Fibroblast of villous mesenchyme (primary cell): ENCODE measurements at places on chromosomes 2 and 18. TPM values are rescaled to one million over a fixed set of nuclear protein-coding genes. Genes with fewer than 3 reads are reported as not detected.

- DNase-seq = no peak
These were observed 30.7 kb downstream of the XRCC5 start for GRCh38 chr2:216139884-216140283.

OTOS gene
- total RNA-seq = not detected in 2 replicates

DNA sequence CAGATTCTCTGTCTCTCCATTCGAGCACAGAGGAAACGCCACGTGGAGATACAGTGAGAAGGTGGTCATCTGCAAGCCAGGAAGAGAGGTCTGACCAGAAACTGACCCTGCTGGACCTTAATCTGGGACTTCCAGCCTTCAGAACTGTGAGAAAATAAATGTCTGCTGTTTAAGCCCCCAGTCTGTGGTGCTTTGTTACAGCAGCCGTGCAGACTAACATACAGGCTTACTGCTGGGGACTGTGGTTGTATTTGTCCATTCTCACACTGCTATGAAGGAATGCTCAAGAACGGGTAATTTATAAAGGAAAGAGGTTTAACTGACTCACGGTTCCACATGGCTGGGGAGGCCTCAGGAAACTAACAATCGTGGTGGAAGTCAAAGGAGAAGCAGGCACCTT lies 432.7 kb downstream of the IRS1 start:
- no peak for DNase-seq

LRP1B gene
- 1.6 and 2.2 TPM in 2 replicates for total RNA-seq

ELOA2 gene
- total RNA-seq = not detected in 2 replicates

DNA sequence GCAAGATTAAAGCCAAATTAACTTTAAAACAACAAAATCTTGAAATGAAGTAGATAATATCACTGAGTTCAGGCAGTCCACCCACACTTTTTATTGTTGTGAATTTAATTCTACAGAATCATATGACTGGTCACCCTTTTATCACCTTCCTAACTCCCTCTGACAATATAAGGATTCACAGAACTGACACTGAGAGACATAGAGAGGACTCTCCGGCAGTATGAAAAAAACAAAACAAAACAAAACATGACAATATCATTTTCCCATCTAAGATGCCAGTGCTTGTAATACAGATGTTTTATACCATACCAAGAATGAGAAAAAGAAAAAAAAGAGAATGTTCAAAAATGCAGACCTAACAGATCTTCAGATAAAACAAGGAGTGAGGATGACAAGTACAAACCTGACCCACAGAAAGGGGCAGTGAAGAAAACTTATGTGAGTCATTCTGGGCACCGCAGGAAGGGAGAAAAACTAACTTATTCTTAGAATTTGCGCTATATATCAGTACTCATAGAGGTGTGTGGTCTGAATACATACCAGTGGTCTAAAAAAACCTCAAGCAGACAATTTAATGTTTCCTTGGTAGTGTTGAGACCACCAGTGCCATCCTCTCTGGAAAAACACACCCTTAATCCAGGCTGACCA lies 136.6 kb downstream of the ZAP70 start:
- DNase-seq = peak; percentile 18

- DNase-seq = no peak
These were observed 99.2 kb downstream of the BCL2L11 start for GRCh38 chr2:111219734-111220505.

GRCh38 chr2:42086500-42086953 lies 38.7 kb downstream of the PKDCC start:
- peak; percentile 76 for DNase-seq

GRCh38 chr2:145260081-145260480 lies 740.2 kb upstream of the ZEB2 start:
- no peak for DNase-seq

- no peak for DNase-seq
These were observed 126.8 kb upstream of the LGALSL start for GRCh38 chr2:64327129-64327509.

- DNase-seq = no peak
These were observed 62.5 kb downstream of the ONECUT2 start for GRCh38 chr18:57497372-57498294.

- DNase-seq = no peak
These were observed 28.5 kb upstream of the TMBIM1 start for GRCh38 chr2:218320704-218321336.

ANKRD30B gene
- 0.86 and 1.9 TPM in 2 replicates for total RNA-seq

STK36 gene
- total RNA-seq = 23.7 and 23.8 TPM in 2 replicates

FIGLA gene
- total RNA-seq = not detected in 2 replicates

- peak; percentile 71 for DNase-seq
These were observed 78.4 kb upstream of the EFEMP1 start for GRCh38 chr2:56001947-56002346.

- no peak for DNase-seq
These were observed 5.7 kb upstream of the HS1BP3 start for GRCh38 chr2:20656561-20656960.

SCG2 gene
- total RNA-seq = 0.86 and 0.97 TPM in 2 replicates

GRCh38 chr2:226575928-226576327 lies 223.7 kb downstream of the IRS1 start:
- no peak for DNase-seq

- DNase-seq = no peak
These were observed 69.3 kb downstream of the SOWAHC start for GRCh38 chr2:109683452-109683851.

DNA sequence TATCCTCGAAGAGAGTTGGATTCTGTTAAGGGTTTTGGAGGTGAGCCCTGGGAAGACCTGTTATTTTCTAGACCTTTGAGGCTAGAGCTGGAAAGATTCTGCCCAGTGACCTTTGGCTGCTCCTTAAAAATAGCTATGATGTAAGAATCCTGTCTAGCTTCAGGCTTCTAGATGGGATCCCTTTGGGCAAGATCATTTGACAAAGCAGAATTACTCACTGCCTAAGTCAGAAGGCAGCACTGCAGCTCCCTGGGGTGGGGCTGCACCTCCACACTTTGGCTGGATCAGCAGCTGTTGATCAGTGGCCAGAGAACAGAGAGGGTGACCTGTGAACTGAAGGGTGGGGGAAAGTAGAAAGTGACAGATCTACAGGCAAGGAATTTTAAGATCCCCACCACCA lies 103.8 kb downstream of the ASAP2 start:
- peak; percentile 93 for DNase-seq

PROKR1 gene
- total RNA-seq = not detected in 2 replicates

DNA sequence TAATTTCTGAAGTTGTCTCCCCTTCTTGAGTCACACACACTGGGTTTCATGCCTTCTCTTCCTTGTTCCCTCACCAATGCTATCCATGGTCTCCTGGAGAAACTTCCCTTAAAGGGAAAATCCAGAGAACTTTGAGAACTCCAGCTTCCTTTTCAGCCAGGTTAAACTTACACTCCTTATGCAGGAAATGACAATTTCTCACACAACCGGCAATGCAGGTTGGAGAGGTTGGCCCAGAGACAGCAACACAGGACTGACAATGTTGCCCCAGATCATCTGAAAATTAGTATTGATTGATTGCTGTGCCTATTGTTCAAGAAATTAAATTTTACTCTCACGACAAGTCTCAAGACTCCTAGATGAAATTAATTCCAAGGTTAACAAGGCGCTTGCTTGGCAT lies 292.2 kb downstream of the NYAP2 start:
- DNase-seq = no peak

DNA sequence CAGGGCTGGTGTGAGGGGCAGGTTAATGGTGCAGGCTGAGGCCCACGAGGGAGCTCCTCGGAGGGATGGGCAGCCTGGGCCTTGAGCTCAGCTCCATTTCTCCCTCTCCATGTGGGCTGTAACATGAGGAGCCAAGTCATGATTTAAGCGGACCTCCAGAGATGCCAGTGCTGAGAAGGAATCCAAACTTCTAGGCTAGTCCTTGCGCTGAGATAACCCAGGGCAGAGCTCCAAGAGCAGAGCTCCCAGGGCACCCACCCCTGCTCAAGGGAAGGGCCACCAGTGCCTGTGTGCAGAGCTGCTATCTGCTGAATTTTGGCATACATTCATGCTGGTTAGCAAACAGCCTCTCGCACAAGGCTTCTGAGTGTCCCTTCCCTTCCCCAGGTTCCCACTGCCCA lies 95.1 kb downstream of the MRO start:
- DNase-seq = no peak

DNA sequence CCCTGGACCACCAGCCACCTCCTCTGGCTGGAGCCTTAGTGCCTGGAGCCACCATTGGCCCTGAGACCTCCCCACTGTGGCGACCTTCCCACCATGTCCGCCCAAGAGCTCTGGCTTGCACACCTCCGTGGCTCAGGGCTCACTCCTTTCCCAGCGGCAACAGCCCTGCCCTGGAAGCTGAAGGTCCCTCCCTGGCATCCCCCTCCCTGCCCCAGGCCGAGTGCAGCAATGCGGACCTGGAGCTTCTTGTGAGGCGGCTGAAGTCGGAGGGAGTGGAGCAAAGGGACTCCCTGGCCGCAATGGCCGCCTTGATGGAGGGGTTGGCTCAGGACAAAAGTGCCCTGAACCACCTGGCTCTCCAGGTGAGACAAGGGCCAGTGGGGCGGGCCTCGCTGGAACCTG lies 28.6 kb downstream of the CROCC2 start:
- DNase-seq = no peak

ATP8B1 gene
- total RNA-seq = 26.3 and 28.3 TPM in 2 replicates

- no peak for DNase-seq
These were observed 419.3 kb upstream of the VWC2L start for GRCh38 chr2:213991453-213992108.

GRCh38 chr2:20025065-20025786 lies 12.8 kb upstream of the MATN3 start:
- peak; percentile 55 for DNase-seq

GRCh38 chr18:1014509-1014908 lies 109.8 kb downstream of the ADCYAP1 start:
- DNase-seq = peak; percentile 70

GRCh38 chr2:127175041-127175721 lies 44.9 kb downstream of the CYP27C1 start:
- peak; percentile 84 for DNase-seq

ANKRD62 gene
- not detected in 2 replicates for total RNA-seq

EGR4 gene
- not detected in 2 replicates for total RNA-seq

ALPG gene
- total RNA-seq = not detected in 2 replicates

DNA sequence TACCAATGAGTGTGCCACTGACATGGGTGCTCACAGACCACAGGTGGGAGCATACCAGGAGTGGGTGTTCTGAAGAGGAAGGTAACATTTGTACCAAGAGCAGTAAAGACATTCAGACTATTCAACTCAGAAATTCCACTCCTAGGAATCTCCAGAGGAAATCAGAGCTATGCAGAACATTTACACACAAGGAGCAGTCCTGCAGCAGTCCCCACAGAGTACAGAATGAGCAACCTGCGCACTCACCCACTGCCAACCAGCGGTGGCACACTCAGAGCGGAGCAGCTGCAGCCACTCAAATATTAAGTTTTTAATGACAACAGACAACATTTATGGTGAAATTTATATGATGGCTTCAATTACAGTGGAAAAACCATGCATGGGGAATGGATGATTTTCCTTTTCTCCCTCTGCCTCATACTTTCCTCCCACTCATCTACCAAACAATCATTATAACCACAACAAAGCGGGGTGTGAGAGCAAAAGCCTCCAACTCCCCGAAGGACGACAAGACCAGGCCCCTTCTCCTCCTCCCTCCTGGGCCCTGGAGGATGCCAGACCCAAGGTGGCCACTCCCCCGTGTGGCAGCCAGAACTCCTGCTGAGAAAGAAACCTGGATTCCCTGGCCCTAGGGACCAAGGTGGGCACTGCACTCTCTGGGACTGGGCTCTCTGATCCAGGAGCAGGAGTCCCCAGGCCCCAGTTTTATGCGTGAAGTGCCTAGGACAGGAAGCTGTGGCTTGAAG lies 5.4 kb downstream of the HS6ST1 start:
- peak; percentile 53 for DNase-seq

MERTK gene
- total RNA-seq = under 0.01 TPM in 2 replicates

CHN1 gene
- total RNA-seq = 45.3 and 64.1 TPM in 2 replicates

GRCh38 chr2:144364944-144365738 lies 154.8 kb downstream of the ZEB2 start:
- DNase-seq = no peak

GRCh38 chr2:33038799-33039198 lies 92.0 kb downstream of the LTBP1 start:
- DNase-seq = no peak

FAHD2B gene
- 3.0 and 4.5 TPM in 2 replicates for total RNA-seq

POMC gene
- 0.32 TPM in 1 of 2 replicates, not detected in the other for total RNA-seq

TRABD2A gene
- 1.3 and 1.7 TPM in 2 replicates for total RNA-seq

HJURP gene
- 12.2 and 27.2 TPM in 2 replicates for total RNA-seq

- no peak for DNase-seq
These were observed 148.2 kb downstream of the GLI2 start for GRCh38 chr2:120883607-120884440.

GRCh38 chr2:200171731-200172482 lies 134.6 kb upstream of the SPATS2L start:
- DNase-seq = peak; percentile 20

GRCh38 chr2:11746807-11747459 lies 501 bp downstream of the LPIN1 start:
- peak; percentile 47 for DNase-seq

DNA sequence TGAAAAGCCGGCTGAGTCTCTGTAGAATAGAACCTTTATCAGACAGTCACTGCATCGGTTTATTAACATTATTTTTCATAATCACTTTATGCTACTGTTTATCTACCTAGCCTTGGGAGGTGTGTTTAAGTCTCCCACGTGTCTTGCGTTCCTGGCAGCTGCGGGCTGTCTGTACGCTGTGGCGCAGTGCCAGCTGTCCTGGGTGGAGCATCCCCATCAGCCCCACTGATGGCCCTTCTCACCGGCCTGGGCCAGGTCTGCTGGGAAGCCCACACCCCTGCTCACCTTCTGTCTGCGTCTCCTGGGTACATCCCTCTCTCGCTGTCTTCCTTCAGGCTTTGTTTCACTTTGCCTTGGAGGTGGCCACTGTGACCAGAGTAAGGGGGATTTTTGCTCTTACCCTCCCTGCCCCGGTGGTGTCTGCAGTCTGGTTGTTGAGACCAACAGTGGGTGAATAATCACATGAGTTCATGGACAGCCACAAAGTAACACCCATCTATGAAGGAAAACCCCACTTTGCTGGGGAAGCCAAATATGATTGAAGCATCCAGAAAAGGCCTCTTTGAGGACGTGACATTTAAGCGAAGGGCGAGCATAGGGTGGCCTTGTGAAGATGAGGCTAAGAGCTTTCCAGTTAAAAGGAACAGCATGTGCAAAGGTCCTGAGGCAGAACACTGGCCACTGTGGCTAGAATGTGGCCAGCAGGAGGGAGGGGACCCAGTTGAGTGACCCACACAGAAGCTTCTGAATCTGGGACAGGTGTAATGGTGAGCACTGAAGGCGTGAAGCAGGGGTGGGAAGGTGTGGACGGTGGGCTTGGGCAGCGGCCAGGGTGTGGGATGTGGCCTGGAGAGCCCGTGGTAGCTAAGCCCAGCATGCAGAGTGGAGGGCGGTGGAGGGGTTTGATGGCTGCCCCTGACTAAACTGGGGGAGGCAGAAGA lies 41.7 kb downstream of the RAMP1 start:
- no peak for DNase-seq
